ENCODE measurements at places on chromosomes 5 and 9. TPM values are rescaled to one million over a fixed set of nuclear protein-coding genes. Genes with fewer than 3 reads are reported as not detected.

GRCh38 chr5:113381791-113382190 lies 53.0 kb downstream of the TSSK1B start:
- no peak for DNase-seq

- no peak for DNase-seq
Observed at GRCh38 chr5:22722491-22722890, 130.7 kb downstream of the CDH12 start.

DNA sequence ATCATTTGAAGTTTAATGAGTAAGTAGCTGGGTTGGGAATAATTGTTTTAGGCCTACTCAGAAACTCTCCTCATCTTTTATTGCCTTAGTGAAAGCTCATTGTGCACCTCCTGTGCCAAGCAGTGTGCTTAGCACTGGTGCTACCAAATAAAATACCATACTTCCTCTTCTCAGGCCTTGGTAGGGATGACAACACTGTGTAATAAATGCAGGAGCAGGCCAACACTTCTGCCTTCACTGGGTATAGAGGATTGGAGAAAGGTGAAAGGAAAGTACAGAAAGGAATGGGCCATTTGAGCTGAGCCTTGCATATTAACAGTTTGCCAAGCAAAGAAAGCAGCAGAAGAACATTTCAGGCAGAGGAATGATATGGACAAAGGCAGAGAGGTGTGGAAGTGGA lies 285.7 kb downstream of the NR3C1 start:
- no peak for DNase-seq

DNA sequence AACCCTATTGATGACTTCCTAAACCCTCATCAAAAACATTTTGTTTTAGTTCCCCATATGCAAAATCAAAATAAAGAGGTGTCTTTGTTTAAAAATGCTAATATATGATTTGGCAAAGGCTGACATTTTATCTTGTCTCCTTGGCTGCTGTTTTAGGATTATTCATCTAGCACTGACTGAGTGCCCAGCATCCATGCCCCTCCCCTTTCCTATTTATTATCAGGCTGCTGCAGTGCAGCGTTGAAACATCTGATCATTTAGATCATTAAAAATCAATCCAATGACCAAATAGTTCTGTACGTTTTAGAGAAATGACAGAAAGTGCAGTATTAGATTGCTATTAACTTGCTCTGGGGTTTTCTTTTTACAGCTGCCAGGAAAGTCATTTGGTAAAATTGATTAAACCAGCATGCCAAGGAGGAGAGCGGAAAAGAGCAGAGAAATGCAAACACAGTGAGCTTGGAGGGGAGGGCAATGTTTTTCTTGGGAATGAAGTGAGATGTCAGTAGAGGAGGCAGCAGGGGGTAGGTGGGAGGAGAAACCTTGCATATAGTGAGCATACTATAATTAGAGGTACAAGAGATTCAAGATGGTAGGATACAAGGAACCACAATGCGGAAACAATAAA lies 286.3 kb downstream of the PDE4D start:
- DNase-seq: no peak

DNA sequence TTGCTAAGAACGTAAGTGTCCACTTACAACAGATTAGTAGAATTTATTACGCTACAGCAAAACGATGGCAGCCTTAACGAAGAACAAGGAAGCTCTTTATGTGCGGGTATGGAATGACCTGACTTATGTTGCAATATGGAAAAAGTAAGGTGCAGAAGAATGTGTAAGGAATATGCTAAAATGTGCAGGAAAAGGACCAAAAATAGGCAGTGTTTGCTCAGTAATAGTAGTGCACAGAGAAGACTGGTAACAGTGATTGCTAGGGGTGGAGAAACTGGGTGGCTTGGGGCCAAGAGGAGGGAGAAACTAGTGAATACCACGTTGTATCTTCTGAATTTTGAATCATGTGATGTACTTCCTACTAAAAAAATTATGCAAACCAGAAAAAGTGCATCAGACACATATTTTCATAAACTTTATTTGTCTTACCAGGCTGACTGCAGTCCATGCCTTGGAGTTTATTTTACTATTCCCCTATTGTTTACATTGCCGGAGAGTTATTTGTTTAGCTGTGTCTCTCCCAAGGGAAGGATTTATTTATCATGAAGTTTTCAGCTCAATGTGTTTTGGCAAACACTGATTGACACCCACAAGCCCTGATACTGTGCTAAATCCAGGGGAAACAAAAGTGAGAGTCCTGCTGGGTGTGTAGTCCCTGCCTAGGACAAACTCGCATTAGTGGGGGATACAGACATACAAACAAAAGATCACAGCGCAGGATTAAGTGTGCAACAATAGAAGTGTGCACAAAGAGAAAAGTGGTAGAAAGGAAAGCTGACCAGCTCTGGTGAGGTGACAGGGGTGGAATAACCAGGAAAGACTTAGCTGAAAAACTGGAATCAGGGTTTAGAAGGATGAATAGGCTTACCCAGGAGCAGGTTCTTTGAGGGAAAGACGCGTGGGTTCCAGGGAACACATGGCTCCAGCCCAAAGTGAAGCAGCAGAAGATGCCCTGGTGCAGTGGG lies 34.0 kb upstream of the ZNF484 start:
- peak; percentile 1 for DNase-seq

DNA sequence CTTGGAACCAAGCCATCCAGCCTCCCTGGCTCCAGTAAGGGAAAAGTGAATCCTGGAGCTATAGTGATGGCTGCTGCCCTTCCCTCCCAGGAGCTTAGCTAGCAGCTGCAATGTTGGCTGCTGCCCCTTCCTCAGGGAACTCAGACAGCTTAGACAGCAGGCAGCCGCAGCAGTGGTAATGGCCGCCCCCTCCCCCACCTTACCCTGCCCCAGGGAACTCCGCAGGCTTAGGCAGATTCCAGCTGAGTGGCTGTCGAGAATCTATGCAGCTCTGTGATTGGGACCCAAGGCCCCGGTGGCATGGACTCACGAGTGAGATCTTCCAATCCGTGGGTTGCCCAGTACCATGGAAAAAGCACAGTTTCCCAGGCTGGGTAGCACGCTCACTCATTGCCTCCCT lies 378.6 kb downstream of the NNT start:
- DNase-seq: no peak

GRCh38 chr5:178423901-178424809 lies 166.0 kb downstream of the COL23A1 start:
- no peak for DNase-seq

GRCh38 chr9:95100071-95100627 lies 217.4 kb downstream of the FANCC start:
- DNase-seq: peak; percentile 53

DNA sequence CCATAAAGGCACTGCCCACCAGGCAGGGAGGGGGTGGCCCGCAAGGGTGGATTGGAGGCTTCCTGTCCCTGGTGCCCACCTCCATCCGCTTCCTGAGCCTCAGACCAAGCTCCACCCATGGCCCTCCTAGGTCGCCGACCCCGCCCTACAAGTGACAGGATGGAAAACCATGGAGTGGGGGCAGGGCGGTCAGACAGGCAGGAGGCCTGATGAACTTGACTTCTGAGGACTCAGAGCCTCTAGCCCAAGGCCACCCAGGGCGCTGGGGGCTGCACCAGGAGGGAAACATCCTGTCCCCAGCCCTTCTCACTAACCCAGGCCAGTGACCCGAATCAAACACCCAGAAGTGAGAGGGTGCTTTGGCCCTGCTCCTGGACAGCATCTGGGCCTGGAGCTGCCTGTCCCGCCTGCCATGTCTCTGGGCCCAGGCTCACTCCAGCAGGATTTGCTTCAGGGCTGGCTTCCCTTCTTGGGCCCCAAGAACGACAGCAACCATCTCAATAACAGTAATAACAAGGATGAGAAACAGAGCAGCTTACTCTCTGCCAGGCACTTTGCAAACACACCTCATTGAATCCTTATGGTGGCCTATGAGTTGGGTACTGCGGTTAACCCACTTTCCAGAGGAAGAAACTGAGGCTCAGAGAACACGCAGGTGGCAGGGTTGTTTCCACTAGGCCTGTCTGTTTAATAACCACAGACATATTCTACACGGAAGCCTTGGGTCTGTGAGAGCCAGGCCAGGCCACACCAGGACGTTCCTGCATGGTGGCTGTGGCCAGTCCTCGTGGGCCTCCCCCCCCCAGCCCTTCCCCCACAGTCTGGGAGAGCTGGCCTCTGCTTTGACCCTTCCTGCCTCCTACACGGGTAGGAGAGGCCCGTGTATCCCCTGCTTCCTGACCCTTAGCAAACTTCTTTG lies 4.4 kb upstream of the ST6GALNAC6 start:
- DNase-seq: no peak

DNA sequence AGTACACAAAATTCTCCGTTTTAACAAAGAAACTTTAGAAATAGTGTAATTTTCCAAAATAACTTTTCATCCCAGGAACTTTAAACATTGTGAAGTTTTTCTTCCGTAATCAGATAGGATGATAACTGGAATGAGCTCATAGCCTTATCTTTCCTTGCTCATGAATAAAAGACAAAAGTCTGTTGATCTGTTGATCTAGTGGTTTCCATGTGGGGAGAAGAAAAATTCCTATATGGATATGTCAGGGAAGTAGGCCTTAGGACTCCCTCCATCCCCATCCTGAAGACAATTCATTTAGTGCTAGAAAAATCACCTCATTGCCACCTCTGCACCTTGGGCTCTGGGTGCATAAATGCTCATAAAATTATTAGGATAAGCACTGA lies 266.6 kb downstream of the SMARCA2 start:
- DNase-seq: peak; percentile 31

PCDH1 gene
- 0.83 TPM for total RNA-seq

CTSV gene
- 0.54 TPM for total RNA-seq

Measured in IMR-90 (cell line).